Breast epithelium (tissue), 4 donors: ENCODE measurements at places on chromosomes 4 and X. TPM values are rescaled to one million over a fixed set of nuclear protein-coding genes. Genes with fewer than 3 reads are reported as not detected.

DNA sequence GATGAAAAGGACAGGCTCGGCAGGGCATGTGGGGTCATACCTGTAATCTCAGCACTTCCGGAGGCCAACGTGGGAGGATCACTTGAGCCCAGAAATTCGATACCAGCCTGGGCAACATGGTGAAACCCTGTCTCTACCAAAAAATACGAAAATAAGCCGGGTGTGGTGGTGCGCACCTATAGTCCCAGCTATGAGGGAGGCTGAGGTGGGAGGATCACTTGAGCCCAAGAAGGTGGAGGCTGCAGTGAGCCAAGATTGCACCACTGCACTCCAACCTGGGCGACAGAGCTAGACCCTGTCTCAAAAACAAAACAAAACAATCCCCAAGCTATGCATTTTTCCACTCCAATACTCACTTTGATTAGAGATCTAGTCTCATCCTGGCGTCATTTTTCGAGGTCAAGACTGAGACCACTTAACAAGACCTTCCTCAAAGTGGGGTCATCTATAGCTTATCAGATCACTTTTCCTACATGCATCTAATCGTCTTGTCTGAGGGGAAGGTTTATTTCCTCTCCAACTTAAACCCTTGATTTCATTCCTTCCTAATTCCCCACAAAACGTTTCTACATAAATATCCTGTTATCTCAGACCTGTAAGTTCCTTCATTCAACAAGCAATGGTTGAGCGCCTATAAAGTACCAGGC lies 1.3 kb downstream of the NKAP start:
- peak overlapping the region; percentile 92 for H3K27ac ChIP-seq
- peak overlapping the region; percentile 70 for H3K4me3 ChIP-seq
- no peaks in the 10 kb centered on the region for H3K4me1 ChIP-seq
- no peaks in the 10 kb centered on the region for H3K36me3 ChIP-seq
- H3K27me3 ChIP-seq = no peaks in the 10 kb centered on the region

TEX13C gene
- not detected for total RNA-seq

AFM gene
- not detected for total RNA-seq

- no peaks in the 10 kb centered on the region for H3K36me3 ChIP-seq
- no peaks in the 10 kb centered on the region for H3K27me3 ChIP-seq
- H3K4me3 ChIP-seq = no peak overlapping the region
Measured at GRCh38 chr4:41718907-41719306, 29.6 kb downstream of the PHOX2B start.

DNA sequence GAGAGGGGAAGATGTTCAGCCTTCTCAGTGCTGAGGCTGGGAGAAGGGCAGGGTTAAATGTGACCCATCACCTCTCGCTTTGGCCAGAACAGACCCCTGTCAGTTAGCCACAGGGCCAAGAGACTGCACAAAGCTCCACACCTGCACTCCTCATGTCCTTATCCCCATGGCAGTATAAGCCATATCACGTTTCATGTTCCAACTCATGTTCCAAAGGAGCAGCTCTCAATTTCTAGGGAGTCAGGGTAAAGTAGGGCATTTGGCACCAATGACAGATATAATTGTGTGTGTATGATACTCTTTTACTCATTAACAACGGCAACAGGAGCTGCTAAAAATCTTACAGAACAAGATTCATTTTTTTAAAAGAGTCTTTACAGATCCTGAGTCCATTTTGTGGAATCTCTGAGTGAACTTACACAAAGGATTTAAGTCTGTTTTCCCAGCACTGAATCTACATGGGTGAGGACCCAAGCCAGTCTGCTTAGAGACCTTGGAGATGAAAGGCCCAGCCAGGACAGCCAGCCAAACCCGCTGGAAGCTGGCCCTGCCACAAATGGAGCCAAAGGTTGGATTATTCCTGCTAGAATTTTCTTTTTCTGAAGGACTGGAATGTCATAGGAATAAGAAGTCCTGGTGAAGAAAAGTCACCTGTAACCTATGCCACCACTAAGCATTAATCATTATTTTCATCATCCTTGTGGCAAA lies 129.1 kb upstream of the SMAD1 start:
- no peaks in the 10 kb centered on the region for H3K36me3 ChIP-seq
- H3K27ac ChIP-seq = no peak overlapping the region
- no peak overlapping the region for H3K4me3 ChIP-seq
- H3K4me1 ChIP-seq = no peaks in the 10 kb centered on the region
- no peak for DNase-seq

RHOXF1 gene
- 1.3 TPM for total RNA-seq

DNA sequence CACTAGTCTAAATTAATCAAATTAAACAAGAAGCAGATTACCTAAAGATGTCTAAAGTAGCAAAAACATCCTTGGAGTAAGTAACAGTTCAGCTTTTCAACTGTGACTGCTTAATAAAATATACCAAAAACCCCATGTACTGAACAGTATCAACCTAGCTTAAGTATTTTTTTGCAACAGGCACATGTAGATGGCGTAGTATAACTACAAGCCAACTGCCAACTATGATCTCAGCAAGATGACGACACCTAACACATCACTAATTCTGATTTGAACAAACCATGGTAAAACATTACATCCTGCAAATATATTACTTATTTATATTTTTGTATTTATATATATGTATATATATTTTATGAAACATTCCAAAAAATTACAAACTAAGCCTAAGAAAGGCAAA lies 24.5 kb downstream of the DHX15 start:
- no peaks in the 10 kb centered on the region for H3K27me3 ChIP-seq
- no peak overlapping the region for H3K27ac ChIP-seq
- H3K4me3 ChIP-seq = no peak overlapping the region
- no peaks in the 10 kb centered on the region for H3K4me1 ChIP-seq

DNA sequence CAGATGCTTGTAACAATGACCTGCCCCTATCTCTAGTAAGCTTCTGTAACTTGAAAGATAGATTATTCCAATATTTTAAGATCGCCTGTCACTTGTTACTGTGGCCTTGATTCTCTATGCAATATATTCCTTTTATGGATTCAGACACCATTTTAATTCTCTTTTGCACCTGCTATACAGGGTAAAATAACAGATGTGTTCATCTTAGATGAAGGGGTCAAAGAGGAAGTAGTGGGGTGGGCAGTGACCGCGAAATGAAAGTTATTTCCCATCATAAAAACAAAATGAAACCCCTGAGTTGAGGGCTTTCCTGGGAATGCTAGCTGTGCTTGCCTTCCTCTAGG lies 175.9 kb downstream of the TSPAN5 start:
- DNase-seq = no peak
- H3K27me3 ChIP-seq = no peaks in the 10 kb centered on the region
- no peaks in the 10 kb centered on the region for H3K4me1 ChIP-seq
- H3K27ac ChIP-seq = no peak overlapping the region
- no peaks in the 10 kb centered on the region for H3K36me3 ChIP-seq

CORIN gene
- total RNA-seq = 6.4 TPM

NXF2 gene
- total RNA-seq = not detected

VCX2 gene
- not detected for total RNA-seq

DNA sequence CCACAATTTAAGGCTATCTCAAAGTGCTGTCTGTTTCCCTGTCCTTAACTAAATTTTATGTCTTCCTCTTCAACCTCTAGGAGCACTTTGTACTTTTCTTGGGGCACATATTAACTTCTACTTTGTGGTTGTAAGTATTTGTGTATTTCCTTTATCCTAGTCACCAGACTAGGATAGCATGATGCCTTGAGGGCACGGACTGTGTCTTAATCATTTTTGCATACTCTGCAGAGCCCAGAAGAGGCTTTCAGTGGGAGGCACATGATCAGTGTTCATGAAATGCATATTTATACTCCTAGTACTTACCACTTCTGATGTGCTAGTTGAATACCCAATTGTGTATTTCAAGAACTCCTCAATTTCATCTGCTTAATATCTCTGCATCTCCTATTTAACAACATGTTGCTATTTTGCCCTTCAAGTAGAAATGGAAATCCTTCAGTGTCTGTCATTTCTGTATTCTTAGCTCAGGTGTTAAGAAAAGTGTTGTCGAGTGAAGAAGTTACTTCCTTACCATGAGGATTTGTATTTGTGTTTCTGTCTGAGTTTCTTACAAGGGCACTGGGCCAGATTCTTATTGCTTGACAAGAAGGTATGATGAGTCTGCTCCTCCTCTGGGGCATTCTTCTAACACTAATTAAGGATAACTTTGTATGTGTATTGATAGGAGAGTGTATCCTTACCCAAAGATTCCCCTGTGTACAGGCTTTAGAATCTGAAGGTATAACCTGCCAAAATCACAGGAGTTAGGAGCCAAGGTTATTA lies 28.3 kb upstream of the PGRMC2 start:
- DNase-seq = no peak
- H3K27me3 ChIP-seq = no peaks in the 10 kb centered on the region
- H3K27ac ChIP-seq = peak overlapping the region; percentile 23
- H3K4me3 ChIP-seq = no peak overlapping the region
- no peaks in the 10 kb centered on the region for H3K4me1 ChIP-seq
- H3K36me3 ChIP-seq = no peaks in the 10 kb centered on the region

CASP3 gene
- 20.9 TPM for total RNA-seq

GRCh38 chr4:186258216-186258811 lies 7.7 kb upstream of the F11 start:
- no peak overlapping the region for H3K4me3 ChIP-seq
- H3K27ac ChIP-seq = no peak overlapping the region
- H3K36me3 ChIP-seq = no peaks in the 10 kb centered on the region
- no peaks in the 10 kb centered on the region for H3K4me1 ChIP-seq
- DNase-seq = no peak
- no peaks in the 10 kb centered on the region for H3K27me3 ChIP-seq

DNA sequence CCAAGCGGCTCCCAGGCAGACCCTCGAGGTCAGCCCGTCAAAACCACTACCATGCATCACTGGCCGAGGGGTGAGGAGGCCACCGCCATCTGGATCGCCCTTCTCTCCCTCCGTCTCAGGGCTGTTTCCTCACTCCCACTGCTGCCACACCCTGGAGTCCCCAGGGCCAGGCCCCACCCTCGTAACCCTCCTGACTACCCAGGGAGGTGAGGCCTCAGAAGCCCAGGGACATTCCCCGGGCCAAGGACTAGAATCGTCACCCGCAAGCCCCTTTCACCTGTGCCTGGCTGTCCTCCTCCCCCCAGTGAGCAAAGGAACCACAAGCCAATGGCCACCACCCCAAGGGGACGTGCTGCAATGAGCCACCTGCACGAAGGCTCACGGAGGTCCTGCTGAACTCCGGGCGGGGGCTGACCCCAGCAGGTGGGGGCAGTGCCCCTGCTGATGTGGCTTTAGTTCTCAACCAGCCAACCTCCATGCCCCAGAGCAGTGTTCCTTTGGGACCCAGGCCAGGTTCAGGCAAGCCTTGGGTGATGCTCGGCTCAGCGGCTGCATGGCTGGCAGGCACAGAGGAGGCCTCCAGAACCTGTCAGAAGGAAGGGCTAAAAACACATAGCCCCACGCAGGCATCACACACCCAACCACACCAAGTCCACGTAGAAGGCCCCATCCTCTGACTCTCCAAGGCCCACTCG lies 23.8 kb downstream of the PPP2R2C start:
- H3K4me1 ChIP-seq = no peaks in the 10 kb centered on the region
- peaks cover 23% of the 10 kb centered on the region for H3K27me3 ChIP-seq
- no peak overlapping the region for H3K4me3 ChIP-seq
- DNase-seq = no peak
- H3K27ac ChIP-seq = no peak overlapping the region
- H3K36me3 ChIP-seq = no peaks in the 10 kb centered on the region
